ENCODE measurements at places on chromosomes 5 and 9.

- DNase-seq = no peak
Measured at GRCh38 chr9:88694625-88695024, 159.6 kb downstream of the NXNL2 start.

GRCh38 chr5:141773779-141774562 lies 91.9 kb upstream of the ARAP3 start:
- DNase-seq = no peak

GRCh38 chr5:53733853-53734252 lies 173.4 kb downstream of the NDUFS4 start:
- no peak for DNase-seq

DNA sequence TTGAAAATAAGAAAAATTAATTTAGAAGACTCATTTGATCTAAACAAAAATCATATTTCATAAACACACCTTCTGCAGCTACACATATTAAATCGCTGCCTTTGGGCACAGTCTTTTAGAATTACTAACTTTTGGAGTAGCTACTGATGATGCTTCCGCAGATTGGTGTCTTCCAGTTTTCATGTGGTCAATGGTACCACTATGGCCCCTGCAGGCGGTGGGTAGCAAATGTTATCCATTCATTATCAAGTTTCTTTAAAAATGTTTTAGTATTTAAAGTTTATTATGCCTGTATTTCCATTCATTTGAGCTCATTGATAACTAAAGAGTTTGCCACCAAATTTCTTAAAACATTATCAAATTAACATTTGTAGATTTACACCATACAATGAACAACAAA lies 122.9 kb upstream of the GRAMD2B start:
- no peak for DNase-seq

DNA sequence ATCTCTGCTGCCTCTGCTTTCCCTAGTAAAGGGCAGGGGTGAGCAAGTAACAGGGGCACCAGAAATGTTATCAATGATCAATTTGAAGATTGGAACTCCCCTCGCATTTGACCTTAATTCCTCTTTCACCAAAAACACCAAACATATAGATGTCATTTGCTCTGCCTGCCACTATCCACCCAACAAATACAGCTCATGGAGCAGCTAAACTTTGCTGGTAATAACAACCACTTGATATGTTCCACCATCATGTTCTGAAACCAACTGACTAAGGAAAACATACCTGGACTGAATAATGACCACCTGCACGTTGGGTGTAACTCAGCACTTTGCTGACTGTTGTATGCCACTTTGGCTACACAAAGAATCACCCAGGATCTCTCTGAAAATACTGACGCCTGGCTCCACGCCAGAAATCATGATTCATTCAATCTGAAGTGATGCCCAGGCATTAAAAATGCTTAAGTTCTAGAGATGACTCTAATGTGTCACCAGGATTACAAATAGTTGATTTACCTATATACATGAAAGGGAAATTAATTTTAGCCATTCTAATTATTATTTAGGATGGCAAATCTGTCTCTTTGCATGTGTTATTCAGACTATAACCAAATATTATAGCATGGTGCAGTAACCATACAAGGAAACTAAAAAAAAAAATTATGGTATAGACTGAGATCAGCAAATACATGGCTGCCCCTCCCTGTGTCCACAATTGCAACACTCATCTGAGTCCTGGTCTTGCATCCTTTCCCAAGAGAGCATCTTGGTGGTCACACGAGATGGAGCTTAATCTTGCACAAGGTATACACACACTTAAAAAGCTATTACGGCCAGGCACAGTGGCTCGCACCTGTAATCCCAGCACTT lies 43.1 kb upstream of the TTC39B start:
- DNase-seq = no peak

DNA sequence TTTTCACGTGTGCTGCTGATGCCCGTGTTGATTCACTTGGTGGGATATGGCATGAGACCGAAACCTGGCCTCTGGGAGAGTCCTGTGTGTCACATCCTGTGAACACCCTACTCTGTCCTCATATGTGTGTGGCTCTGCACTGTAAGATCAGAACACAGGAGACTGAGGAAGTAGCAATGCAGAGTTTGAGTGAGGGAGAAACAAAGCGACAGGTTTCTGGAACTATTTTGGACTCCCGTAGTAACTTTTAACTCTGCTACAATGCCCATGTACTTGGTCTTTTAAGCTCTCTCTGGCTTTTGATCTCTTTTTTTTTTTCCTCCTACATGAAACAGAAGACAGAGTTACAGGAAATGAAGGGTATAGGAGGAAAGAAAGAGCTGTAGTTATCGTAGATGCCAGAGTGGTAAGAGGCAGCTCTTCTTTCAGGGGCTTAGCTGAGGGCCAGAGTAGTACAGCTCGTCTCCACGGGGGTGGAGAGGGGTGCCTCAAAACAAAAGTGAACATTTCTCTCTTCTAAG lies 26.6 kb downstream of the GRAMD2B start:
- DNase-seq = no peak

GRCh38 chr5:36614657-36615308 lies 8.4 kb downstream of the SLC1A3 start:
- no peak for DNase-seq

All from hippocampal formation (tissue), 2 donors.